ENCODE measurements at places on chromosomes 7 and 10.

- no peak for DNase-seq
These were observed 35.9 kb downstream of the MTURN start for GRCh38 chr7:30170476-30171205.

GRCh38 chr7:89002981-89003956 is 207.7 kb upstream of the TEX47 start:
- no peak for DNase-seq

- DNase-seq = no peak
These were observed 101.0 kb downstream of the LRMDA start for GRCh38 chr10:75532253-75532924.

DNA sequence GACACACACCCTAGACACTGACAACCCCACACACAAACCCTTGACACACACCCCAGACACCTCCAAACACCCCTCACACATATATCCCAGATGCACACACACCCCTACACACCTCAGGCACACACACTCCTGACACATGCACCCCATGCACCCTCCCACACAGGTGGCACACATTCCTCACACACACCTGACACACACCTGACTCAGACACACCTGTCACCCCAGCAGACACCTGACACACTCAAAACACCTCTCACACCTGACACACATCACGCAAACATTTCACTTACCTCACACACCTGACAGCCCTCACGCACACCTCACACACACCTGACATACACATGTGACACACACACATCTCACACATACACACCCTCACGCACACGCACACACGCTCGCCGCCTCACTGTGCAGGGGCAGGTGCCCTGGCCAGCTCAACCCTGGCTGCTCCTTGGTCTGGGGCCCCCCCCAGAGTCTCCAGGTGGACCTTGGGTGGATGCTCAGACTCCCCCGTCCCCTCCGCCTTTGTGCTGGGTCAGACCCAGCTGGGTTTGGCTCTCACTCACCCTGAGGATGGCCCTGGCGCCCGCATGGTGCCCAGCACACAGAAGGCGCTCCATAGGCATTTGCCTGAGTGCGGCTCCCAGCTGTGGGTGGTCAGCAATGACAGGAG is 3.1 kb upstream of the CALY start:
- DNase-seq = no peak

GRCh38 chr7:47258798-47259197 is 323.1 kb downstream of the TNS3 start:
- DNase-seq = no peak

Data from CD8-positive, alpha-beta T cell (primary cell).